ENCODE measurements at places on chromosomes 1 and 21.

DNA sequence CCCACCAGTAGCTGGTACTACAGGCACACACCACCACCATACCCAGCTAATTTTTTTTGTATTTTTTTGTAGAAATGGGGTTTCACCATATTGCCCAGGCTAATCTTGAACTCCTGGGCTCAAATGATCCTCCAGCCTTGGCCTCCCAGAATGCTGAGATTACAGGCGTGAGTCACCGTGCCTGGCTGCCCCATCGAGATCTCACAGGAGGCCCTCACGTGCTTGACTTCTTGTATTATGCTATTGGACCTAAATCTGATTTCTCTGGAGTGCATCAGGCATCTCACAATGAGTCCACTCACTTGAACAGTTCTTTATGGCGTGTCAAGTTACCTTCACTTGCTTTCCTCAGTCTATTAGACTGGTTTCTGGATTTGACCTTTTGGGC is 9.3 kb upstream of the RSRP1 start:
- DNase-seq = no peak

DNA sequence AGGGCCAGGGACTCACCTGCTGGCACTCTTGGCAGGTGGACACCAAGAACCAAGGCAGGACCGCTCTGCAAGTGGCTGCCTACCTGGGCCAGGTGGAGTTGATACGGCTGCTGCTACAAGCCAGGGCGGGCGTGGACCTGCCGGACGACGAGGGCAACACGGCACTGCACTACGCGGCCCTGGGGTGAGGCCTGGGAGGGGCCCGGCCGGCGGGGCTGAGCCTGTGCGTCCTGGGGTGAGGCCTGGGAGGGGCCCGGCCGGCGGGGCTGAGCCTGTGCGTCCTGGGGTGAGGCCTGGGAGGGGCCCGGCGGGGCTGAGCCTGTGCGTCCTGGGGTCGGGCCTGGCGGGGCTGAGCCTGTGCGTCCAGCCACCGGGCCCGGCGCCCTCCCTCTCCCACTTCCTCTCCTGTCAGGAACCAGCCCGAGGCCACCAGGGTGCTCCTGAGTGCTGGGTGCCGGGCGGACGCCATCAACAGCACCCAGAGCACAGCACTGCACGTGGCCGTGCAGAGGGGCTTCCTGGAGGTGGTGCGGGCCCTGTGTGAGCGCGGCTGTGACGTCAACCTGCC is 4.6 kb upstream of the MMP23B start:
- DNase-seq = no peak

DNA sequence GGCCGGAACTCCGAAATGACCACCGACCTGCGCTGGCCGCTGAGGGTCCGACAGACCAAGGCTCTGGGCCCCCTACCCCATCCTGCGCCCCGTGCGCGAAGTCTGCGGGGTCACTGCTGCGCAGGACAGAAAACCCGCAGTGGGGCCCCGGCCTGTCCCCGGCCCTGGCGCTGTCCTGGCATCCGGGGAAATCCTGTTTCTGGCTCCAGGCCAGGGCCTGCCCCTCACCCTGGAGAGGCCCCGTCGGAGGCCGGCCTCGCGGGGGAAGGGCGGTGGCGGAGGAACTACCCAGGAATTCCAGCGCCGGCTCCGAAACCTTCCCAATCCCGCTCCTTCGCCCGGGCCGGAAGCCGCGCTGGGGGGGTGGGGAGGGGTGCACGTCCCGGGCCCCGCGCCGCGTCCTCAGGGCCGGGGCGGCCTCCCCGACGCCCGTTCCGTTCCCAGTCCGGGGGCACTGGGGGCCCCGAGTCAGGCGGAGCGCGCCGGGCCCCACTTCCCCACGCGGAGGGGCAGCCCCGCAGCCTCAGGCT is 77.0 kb downstream of the MORN1 start:
- peak; percentile 38 for DNase-seq

GRCh38 chr1:56709269-56709880 is 64.3 kb downstream of the PRKAA2 start:
- no peak for DNase-seq

DNA sequence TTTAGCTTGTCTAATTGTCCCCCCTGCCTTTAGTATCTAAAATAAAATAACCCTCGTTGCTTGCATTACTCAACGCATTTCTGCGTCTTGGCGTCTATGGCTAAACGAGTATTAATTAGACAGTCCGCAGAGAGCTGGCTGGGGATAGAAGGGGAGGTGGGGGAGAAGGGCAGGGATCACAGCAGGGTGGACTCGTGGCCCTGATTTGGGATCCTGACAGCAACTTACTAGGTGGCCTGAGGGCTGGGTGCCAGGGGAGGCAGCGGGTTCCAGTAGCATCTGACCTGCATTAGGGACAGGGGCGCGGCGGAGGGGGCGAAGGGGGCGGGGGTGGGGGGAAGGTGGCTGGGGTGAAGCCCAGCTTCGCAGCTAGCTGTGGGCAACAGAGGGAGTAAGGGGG is 1.1 kb upstream of the BACE2 start:
- DNase-seq = no peak

DNA sequence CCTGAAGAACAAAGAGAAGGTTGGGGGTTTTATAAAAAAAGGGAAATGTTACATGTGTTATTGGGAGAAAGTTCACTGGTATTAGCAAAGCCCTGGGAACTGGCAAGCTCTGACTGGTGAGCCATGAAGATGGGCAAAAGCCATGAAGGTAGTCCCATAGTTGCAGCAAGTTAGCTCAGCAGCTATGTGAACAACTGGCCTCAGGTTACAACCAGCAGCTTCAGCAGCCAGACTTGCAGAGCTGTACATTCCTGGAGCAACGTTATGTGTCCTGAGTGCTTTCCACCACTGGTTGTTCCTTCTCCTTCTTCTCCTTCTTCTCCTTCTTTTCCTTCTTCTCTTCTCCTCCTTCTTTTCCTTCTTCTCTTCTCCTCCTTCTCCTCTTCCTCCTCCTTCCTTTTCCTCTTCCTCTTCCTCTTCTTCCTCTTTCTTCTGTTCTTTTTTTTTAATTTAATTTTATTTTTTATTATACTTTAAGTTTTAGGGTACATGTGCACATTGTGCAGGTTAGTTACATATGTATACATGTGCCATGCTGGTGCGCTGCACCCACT is 56.1 kb upstream of the TLR5 start:
- no peak for DNase-seq
